ENCODE measurements at places on chromosomes 5 and 9. TPM values are rescaled to one million over a fixed set of nuclear protein-coding genes. Genes with fewer than 3 reads are reported as not detected.
A peak's percentile ranks its signal among the peaks of the same experiment; 100 is the strongest.

DNA sequence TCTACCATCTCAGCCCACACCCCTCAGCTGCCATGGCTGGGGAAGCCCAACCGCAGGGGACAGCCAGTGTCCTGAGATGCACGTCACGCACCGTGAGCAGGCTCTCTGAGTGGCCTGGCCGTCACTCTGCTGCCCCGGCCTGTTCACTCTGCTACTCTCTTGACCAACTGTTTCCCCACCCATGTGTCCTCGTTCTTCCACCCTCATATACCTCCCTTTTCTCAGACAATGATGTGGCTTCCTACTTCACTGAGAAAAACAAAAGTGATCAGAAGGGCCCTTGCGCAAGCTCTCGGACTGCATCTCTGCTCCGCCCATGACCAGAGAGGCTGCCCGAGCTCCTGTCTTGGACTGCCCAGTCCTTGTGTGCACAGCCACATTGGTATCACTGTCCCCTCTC, 47.6 kb downstream of the OTULIN start:
- DNase-seq = no peak

- DNase-seq = no peak
These were observed 242.6 kb downstream of the RAB3C start for GRCh38 chr5:58825441-58825840.

- peak; percentile 77 for DNase-seq
These were observed 221.3 kb upstream of the TAS2R1 start for GRCh38 chr5:9851458-9851857.

DNA sequence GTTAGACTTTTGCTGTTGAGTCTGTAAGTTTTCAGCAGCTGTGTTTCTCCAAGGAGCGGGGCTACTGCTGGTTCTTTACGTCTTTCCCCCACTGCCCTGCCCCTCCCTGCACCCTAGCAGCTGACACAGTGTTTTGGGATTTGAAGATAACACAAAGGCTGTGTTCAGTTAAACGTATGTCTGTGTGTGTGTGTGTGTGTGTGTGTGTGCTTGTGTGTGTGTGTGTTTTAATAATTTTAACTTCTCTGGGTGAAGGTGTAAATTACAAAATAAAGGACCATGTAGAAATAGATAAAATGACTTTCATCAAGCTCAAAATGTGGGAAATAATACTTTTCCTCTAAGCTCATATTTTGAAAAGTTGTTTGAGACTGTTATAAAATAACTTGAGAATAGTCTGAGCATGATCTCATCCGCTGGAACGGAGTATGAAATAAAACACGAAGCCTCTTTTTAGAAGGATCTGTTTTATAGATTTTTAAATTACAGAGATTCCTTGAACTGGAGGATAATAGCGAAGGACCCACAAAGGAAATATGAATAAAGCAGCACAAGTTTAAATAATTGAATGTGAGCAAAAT, 10.9 kb downstream of the ABL1 start:
- no peak for DNase-seq

DNA sequence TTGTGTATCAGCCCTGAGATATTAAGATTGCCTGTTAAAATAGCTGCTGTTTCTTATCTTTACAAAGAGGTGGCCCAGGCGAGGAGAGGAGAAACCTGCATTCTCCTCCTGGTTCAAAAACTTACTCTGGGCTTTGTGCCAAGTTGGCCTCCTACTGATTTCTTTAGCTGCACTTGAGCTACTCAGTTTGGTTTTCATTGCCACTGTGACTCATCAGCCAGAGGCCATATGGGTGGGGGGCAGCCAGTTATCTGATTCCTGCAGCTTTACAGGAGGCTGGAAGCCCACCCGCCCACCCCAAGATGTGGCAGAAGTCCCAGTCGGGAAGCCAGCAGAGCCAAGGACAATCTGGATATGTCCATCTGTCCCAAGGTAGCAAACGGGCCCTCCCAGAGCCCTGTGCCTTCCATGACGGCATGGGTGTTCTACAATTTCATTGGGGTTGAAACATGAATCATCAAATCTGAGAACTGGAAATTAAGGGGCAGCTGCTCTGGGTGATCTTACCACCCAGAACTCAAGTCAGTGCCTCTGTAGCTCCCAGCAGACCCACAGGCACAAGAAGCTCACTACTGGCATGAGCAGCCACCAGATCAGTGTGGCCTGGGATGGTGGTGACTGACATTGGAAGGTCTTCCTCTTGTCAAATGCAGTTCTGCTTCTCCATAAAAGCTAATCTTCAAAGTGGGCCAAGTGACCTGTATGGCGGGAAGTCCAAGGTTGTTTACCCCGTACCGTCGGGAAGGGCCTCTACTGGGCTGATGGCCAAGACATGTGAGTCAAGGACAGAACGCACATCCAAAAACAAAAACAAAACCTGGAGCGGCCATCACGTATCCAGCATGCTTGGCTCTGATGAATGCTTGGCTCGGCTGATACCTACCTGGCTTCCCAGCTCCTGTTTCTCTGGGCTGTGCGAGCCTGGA, 15.6 kb downstream of the FCN2 start:
- peak; percentile 27 for DNase-seq

DNA sequence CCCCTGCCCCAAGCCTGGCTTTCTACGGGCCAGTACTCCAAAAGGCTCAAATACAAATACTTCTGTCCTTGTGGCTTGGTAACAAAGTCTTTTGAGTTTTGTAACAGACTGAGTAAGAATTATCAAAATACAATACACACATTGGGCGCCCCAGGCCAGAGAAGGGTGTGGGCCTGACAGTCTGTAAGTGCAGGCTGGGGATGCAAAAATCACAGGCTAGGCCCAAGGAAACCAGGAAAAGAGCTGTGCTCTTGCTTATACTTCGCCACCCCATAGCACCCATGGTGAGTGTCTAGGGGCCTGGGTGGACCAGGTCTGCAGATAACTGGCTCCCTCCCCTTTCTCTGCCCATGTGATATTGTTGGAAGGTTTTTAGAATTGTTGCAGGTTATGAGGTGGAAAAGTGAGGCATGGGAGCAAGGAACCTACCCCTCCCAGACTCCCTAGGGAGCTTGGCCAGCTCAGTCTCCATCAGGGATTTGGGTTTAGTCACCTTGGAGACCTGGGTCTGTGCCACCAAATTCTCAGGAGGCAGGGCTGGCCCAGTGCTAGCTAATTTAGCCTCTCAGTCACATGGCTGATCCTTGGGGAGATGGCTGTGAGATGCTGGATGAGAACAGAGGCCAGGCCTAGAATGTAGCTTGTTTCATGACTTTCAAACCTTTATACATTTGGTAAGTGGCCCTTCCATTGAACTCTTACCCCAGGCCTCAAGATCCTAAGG, 72.9 kb downstream of the TARS1 start:
- DNase-seq = no peak

- peak; percentile 23 for DNase-seq
These were observed 171.1 kb downstream of the TARS1 start for GRCh38 chr5:33611877-33612276.

GRCh38 chr9:133610845-133611244, 1.7 kb upstream of the FAM163B start:
- no peak for DNase-seq

GRCh38 chr9:8877753-8878494, 1078.3 kb upstream of the DMAC1 start:
- no peak for DNase-seq

GRCh38 chr5:5050801-5051200, 89.3 kb upstream of the ADAMTS16 start:
- no peak for DNase-seq

DNA sequence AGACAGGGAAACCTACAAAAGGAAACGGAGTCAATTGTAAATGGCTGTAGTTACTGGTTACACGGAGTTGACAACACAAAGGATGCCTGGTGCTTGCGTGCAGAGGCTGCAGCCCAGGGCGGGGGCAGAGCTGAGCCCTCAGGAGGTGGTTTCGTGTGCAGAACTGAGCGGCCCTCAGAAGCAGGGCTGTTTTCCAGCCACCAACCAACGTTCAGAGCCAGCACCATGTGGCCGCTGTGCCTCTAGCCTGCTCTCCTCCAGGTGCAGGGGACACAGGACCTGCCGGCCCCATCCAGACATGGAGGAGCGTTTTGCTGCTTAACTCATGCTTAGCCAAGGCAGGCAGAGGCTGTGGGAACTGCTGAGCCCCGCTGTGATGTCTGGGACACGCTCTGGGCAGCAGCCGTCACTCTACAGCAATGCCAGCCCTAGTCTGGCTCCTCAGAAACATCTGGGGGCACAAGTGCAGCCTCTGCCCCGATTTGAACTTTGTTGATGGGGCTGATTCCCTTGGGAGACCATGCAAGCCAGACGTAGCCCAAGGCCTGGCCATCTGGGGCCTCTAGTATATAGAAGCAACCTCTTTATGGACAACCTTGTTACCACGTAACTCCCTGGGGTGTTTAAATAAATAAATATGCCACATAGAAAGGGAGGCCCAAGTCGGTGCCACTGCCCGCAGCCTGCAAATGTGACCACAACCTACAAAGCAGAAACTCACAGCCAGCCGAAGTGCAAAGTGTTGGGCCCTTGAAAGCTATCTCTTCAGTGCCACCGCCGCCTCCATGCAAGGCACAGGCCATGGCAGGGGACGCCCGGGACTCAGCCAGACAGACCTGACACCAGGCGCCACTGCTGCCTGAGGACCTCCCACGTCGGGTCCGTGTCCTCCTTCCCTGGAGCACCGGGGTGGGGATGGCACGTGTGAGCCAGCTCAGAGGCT, 42.1 kb downstream of the NKD2 start:
- DNase-seq = no peak

- DNase-seq = no peak
These were observed 4.6 kb upstream of the FCN1 start for GRCh38 chr9:134922066-134922931.

DNA sequence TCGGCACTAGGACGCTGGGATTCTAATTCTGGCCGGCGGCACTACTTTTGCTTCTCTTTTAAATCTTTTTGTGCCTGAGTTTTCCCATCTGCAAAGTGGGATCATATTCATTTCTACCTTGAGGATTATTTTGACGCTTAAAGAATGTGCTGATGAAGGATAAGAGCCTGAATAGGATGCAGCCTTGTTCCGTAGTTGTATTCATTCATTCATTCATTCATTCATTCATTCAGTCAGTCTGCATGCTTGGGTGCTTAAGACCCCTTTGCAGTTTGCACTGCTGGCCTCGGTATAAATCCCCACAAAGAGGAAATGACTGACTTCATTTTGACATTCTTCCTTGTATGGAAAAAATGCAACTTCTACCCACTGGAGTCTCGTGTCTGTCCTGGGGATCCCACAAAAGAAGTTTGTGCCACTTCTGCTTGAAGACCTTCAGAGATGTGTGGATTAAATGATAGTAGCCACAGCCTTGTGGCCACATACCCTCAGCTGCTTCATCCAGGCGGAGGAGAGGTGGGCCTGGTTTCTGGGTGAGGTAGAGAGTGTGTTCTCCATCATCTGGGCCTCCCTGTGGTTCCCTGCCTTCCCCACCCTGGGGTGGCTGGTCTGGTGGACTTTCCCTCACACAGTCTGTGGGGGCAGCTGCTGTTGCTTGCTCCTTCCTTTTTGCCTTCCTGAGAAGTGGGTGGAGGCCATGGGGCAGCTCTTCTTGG, 62.6 kb downstream of the PPARGC1B start:
- no peak for DNase-seq

DNA sequence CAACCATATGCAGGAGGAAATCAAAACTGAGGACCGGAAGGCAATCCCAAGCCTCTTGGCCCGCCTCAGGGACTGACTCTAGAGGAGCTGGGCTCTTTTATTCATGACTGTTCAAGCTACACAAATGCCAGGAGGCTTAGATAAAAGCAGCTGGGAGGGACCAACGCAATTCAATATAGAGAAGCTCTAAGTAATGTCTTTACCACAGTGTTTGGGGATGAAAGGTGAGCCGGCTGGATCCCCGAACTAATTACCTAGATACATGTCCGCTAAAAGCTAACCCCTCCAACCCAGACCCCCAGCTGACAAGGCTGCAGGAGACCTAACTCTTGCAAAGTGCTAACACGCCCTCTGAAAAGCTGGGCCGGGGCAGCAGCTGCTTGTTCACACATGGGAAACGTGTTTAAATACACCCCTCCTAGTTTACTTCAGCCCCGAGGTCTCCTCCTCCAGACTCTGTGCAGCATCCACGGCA, 67.5 kb downstream of the TLE1 start:
- DNase-seq = no peak

DNA sequence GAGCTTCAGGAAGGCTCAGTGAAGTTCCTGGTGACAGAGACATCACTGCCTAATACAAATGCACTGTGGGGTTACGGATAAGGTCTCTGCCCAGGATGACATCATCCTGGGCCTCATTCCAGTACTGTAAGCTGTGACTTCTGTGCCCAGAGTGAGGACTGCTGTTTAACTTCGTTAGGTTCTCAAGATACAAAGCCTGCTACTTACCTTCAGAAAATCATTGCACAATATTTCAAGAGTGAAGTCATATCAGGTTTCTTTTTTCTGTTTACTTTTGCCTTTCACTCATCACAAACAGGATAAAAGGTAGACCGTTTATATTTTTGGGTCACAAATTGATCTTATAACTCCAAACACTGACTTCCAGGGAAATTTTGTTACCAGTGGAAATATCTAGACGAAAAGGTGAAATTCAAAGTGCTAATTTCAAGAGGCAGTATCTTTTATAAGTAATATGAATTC, 241.2 kb downstream of the PIK3R1 start:
- DNase-seq = no peak

DNA sequence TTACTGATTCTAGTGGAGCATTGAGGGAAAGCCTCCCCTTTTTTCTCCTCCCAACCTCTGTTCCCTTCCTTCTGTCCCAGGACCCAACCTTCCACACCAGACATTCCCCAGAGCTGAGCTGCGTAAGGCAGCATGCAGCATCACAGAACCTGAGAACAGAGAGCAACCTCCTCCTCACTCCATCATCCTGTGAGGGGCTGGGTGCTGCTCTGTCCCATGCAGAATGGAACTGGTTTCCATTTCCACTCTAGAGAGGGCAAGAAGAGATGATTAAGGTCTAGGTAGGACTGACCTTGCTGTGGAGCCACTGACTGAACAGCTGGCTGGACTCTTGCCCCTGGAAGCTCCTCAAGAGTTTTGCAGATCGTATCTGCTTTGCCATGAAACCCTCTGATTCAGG, 30.1 kb upstream of the IL7R start:
- DNase-seq = no peak

- no peak for DNase-seq
These were observed 14.1 kb downstream of the CFAP95 start for GRCh38 chr9:69834591-69835184.

- no peak for DNase-seq
These were observed 37.6 kb upstream of the SLCO6A1 start for GRCh38 chr5:102536323-102536928.

- no peak for DNase-seq
These were observed 57.0 kb downstream of the SECISBP2 start for GRCh38 chr9:89375191-89375760.

Gene DDX4
- not detected for polyA plus RNA-seq

Gene ZNF346
- polyA plus RNA-seq = 15.0 TPM

Gene SVEP1
- polyA plus RNA-seq = 34.8 TPM

Gene KCNV2
- not detected for polyA plus RNA-seq

Gene PPP3R2
- polyA plus RNA-seq = not detected

Gene PAEP
- not detected for polyA plus RNA-seq

Gene RNF44
- polyA plus RNA-seq = 4.5 TPM

All from AG04450 (cell line).